ENCODE measurements at places on chromosomes 4 and X.

DNA sequence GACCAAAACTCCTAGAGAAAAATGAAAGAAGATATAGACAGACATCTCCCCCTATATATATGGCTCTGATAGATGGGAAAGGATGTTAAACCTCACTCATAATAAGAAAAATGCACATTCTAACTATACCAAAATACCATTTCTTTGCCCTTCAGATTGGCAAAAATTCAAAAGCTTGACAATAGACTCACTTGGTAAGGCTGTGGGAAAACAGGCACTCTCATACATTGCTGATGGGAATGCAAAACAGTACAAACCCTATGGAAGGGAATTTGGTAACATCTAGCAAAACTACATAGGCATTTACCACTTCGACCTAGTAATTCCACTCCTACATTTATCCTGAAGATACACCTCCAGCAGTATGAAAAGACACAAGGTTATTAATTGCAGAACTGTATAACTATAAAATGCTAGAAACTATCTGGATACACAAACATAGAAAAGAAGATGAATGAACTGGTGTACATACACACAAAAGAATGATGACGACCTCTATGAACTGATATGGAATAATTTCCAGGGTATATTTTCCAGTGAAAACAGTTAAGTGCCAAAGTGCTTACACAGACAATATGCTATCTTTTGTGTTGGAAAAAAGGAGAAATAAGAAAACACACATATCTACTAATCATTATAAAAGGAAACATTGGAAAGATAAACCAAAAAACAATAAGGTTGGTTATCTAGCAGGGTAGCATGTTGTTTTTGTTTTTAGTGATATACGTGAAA is 48.5 kb downstream of the WDFY3 start:
- DNase-seq = no peak

GRCh38 chr4:182698212-182698611 is 219.0 kb downstream of the DCTD start:
- DNase-seq = no peak

DNA sequence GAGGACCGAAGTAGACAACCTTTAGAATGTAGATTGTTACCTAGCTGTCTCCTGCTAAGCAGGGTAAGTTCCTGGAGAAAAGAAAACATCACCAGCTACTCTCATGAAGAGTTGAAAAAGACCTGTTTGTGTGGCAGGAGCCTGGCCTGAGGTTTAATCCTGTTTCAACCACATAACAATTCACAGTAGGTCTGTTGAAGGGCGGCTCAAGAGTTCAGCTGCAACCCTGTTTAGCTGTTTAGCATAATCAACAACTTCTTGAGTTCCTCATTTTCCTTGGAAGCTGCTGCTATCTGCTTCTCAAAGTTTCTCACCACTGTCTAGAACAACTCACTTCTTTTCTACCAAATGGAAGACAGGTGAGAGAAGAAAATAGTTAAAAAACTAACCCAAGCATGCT is 170.4 kb upstream of the TET2 start:
- peak; percentile 70 for DNase-seq

- no peak for DNase-seq
Measured at GRCh38 chr4:1518997-1519700, 112.9 kb upstream of the NKX1-1 start.

GRCh38 chr4:73432169-73433000 is 3.6 kb upstream of the AFP start:
- DNase-seq = no peak

DNA sequence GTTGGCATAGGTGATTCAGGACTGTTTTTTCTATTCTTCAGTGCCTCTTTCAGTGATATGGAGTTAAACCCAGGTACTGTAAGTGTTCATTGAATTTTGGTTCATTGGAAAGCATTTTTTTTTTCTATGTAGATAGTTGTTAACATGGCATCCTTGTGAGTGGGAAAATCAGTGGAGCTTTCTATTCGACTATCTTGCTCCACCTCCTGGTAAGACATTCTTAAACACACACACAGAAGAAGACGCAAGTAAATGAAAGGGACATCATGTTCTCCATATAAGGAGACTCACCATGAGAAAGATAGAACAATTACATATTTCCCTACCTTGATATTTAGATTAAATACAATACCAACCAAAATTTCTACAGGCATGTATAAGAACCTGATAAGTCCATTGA is 598.5 kb upstream of the SPANXN1 start:
- no peak for DNase-seq

DNA sequence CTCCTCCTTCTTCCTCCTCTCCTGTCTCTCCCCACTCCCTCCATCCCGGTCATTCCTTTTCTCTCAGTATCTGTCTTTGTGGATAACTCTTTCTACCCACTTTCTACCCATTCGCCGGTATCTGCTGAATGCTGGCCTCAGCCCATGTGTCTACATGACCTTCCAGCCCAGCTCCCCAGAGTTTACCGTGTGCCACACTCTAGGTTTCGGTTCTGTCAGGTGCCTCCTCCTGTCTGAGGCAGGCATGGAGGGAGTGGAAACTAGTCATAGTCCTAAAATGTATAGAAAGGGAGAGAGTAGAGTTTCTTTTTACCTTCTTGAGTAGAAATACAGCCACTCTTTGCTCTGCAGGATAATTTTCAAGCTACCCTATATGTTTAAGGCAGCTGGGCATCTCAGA is 33.5 kb upstream of the SCRG1 start:
- DNase-seq = no peak

GRCh38 chr4:58191109-58191508 is 1080.9 kb upstream of the IGFBP7 start:
- DNase-seq = no peak
